ENCODE measurements at places on chromosomes 6 and 20.

- no peak for DNase-seq
These were observed 121.4 kb upstream of the MAP3K7 start for GRCh38 chr6:90708206-90708737.

GRCh38 chr6:140107216-140107615, 732.8 kb upstream of the CITED2 start:
- DNase-seq, result no peak

GRCh38 chr20:21101453-21101931, 4.7 kb downstream of the LINC00237 start:
- no peak for DNase-seq

GRCh38 chr6:17392978-17393891, at the start of gene CAP2:
Gene CAP2, plus strand, starts transcription at chr6:17393595. Its CDS starts 27,961 bp downstream, at chr6:17421556.
- no peak for DNase-seq

GRCh38 chr6:40685862-40686261, 98.7 kb upstream of the LRFN2 start:
- DNase-seq, result no peak

DNA sequence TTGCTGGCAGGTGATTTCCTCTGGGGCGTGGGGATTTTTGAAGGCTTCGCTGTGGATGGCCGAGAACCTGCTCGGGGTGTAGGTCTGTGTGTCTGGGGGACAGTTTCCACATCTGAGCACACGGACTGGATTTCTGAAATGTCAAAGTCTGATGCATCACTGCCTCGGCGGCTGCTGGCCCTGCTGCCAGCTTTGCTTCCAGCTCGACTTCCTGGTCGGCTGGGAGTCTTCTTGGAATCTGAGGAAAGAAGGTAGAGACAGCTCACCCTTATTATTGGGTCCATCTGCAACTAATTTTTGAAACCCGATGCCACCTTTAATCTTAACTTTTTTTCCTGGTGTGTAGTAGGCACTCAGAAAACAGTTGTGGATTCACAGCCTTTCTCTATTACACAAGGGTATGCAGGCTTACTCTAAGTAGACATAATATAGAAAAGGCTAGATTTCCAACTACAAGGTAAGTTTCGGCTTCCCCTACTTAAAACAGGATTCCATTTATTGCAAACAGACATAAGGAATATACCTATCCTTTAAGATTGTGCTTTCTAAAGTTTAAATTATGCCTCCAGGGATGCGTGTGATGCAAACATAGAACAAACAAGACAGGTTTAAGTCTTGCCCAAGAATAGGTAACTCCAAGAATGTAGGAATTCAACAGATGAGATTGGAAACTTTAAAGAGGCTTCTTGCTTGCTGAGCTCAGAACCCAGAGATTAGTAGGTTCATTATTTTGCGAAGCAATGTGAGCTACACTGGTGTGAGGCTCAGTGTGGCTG, 183.5 kb downstream of the DST start:
- DNase-seq, result no peak

DNA sequence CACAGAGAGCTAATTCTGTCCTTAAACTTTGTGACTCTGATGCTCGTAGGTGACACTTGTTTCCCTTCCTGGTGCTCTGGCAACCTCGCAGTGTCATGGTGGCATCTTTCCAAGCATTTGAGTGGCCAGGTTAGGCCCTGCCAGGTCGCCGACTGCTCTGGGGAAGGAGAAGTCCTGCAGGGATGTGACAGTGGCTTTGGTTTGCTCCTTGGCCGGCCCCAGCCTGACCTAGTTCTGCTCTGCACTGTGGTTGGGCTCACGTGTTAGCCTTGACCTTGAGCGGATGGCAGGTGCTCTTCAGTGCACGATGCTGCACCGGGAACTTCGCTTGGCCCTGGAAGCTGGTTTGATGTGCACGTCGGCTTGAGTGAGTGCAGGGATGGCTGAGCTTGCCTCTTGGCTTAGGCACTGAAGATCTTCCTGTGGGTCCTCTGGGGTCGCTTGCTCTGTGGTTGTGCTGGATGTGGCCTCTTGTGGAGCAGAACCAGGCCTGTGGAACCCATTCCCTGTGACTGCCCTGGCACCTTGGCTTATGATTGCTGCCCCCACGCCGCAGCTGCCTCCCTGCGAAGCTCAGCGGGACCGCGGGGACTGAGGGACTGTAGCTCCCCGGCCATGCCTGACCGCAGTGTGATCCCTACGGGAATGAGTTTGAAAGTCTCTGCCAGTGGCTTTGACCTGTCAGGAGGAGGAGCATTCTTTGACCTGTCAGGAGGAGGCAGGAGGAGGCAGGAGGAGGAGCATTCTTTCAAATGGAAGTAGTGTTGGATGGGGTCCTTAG, 8.7 kb downstream of the OSBPL2 start:
- no peak for DNase-seq

DNA sequence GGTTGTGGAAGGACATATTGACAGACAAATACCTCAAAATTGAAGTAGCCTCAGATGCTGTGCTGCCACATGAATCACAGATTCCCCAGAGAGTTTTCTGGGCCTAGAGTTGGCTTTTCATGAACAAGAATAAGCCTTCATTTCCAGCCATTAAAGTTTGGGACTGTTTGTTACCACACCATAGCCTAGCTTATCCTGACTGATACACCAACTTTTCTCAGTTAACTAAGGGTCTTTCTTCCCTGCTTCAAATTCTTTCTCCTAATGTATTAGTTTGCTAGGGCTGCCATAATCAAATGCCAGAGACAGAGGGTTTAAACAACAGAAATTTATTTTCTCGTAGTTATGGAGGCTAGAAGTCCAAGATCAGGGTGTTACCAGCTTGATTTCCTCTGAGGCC, 237.4 kb upstream of the ZFP64 start:
- no peak for DNase-seq
